ENCODE measurements at places on chromosomes 3 and 15.

- no peak for DNase-seq
These were observed 5.0 kb downstream of the NUDT16 start for GRCh38 chr3:131386429-131387165.

GRCh38 chr3:34882764-34883163, 756.6 kb upstream of the ARPP21 start:
- no peak for DNase-seq

DNA sequence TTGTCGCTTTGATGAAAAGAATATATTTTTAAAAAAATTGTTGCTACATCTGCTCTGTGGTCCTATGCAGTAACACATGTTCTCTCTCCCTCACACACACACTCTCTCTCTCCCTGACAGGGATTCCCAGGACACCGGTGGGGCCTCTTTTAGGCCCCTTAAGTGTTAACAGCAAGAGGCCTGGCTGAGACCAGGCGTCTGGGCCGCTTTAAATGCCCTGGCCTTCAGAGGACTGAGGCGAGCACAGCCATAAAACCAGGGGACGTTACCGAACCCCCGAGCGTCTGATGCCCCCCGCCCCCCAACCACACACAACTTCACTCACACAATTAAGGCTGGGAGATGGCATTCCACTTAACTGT, 1.7 kb downstream of the BNC1 start:
- DNase-seq, result no peak

- DNase-seq, result no peak
These were observed 8.5 kb upstream of the HACD2 start for GRCh38 chr3:123593381-123593780.

- no peak for DNase-seq
These were observed 13.2 kb downstream of the AAGAB start for GRCh38 chr15:67241132-67241855.

All from stimulated activated CD4-positive, alpha-beta T cell treated with anti-CD3 and anti-CD28 coated beads, Interleukin-1b, Interleukin-23, amount 100 ng/mL, for 1 hour (primary cell).